AG08395 (cell line): ENCODE measurements at places on chromosomes 6 and 20.
A peak's percentile ranks its signal among the peaks of the same experiment; 100 is the strongest.

- DNase-seq, result no peak
Observed at GRCh38 chr20:33600981-33601380, 61.1 kb upstream of the C20orf144 start.

DNA sequence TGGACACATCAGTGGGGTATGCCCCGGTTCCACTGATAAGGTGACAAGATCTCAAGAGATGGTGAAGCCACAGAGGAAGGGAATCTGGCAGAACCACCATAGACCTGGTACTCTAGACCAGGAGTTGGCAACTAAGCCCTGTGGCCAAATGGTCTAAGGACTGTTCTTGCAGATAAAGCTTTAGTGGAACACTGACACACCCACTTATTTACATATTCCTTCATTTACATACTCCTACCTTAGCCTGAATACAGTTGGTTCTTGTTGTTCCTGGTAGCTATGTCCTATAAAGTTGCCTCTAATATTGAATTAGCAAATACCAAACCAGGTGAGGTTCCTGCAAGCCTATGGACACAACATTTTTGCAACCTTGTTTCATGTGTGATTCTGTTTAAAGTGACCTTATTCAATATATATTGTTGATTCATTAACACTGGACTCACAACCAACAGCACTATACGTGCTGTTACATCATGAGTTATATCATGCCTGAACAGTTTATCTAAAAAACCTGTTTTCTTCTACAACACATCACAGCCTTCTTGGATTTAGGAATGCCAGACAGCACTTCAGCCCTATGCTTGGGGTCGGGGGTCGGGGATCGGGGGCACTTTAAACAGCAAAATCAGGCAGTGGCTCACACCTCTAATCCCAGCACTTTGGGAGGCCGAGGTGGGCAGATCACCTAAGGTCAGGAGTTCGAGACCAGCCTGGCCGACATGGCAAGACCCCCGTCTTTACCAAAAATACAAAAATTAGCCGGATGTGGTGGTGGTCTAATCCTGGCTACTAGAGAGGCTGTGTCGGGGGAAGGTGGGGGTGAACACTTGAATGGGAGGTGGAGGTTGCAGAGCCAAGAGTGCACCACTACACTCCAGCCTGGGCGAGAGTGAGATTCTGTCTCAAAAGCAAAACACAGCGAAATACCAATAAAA, 2.5 kb downstream of the CCDC167 start:
- DNase-seq, result no peak

GRCh38 chr20:2692036-2692885, at the start of gene EBF4:
Gene EBF4 (plus strand): TSS chr20:2692780. CDS start chr20:2693646, 866 bp downstream.
- peak; percentile 46 for DNase-seq

GRCh38 chr20:445514-446336, 16.6 kb downstream of the TBC1D20 start:
- no peak for DNase-seq

DNA sequence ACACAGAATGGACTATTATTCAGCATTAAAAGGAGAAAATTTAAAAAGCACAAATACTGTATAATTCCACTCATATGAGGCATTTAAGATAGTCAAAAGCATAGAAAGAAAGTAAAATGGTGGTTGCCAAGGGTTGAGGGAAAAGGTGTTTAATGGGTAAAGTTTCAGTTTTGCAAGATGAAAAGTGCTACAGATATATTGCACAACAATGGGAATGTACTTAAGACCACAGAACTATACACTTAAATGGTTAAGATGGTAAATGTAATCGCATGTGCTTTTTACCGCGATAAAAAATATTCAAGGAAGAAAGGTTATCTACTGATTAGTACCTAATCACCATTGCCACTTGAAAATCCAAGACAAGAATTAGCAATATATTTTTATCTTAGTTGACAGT, 71.8 kb upstream of the NOX3 start:
- no peak for DNase-seq

GRCh38 chr6:167244064-167244960, 46.8 kb upstream of the UNC93A start:
- no peak for DNase-seq

GRCh38 chr20:50932691-50933280, 1.5 kb upstream of the ADNP start:
- DNase-seq, result no peak

- DNase-seq, result no peak
Observed at GRCh38 chr6:138987080-138987642, 892 bp downstream of the REPS1 start.

DNA sequence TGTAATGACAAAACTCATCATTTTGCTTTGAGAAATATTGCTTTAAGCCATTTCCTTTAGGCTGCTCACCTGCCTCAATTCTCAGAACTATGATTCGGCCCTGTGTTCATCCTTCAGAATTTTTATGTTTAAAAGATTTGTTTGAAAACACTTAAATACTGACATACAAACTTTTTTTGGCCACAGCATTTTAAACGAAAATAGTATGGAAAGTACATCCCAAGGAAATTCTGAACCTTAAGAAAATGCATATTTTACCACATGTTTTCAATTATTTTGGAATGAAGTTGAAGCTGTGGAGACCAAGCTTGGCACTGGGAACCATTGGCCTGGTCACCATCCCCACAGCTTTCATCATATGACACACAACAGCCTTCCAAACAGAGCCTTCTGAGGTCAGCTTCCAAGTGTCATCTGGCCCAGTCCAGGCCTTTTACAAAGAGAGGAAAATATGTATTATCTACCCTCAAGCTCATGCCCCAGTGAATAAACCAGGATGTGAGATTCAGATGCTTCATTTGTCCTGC, 83.3 kb downstream of the SOD2 start:
- peak; percentile 78 for DNase-seq

DNA sequence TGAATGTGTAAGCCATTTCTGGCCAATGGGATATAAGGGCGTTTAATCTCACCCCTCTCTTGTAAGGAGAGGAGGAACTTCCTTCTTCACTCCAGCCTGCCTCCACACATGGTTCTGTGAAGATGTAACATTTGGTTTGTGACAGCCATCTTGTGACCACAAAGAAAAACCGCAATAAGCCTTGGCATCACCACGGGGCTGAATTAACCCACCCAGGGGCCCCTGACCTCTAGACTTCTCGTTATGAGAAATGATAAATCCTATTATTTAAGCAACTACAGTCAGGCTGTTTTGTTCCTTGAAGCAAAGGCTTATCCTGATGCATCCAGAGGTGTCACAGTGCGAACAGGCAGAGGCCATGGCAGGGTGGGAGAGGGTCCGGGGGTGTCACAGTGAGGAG, 139.7 kb downstream of the CDC5L start:
- no peak for DNase-seq

- no peak for DNase-seq
Observed at GRCh38 chr6:162363757-162364156, 363.8 kb downstream of the PRKN start.

DNA sequence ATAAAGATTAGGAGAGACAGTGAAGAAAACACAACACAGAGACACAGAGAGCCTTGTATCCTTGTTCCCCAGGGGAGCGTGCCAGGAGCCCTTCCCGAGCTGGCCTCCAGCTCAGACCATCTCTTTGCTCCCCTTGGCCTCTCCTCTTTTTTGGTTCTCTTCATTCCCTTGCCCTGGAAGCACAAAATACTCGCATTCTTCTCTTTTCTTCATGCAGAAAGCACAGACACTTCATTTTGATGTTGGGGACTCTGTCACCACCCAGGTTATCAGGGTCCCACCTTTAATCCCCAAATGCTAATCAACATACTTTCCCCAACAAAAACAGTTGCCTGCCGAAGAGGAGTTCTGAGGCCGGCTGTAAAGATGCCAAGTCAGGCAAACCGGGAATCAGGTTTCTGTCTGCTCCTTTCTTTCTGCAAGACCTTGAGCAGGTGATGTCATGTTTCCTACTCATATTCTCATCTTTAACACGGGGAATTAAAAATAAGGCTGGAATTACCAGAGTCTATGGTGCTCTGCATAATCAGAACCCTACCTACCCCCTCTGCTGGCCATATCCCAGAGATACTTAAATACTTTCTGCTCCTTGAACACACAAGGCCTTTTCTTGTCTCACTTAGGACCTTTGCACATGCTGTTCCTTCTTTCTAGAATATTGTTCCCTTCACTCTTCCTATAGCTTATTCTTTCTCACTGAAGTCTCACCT, 21.7 kb downstream of the TGM6 start:
- peak; percentile 67 for DNase-seq

DNA sequence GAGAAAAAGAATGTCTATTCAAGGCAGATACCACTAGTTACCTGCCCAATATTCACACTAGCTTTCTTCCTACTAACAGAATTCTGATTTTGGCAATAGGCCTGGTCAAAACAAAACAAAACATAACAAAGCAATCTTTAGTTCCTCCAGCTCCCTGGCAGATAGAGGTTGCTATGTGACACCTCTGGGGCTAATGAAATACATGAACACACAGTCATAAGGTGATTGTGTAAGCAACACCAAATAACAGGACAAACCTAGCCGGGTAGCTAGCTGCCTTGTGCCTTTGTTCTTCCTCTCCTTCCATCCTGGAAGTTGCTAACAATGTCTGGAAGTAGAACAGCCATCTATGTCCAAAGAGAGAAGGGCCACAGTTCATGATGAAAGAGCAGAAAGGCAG, 6.0 kb upstream of the HMGN3 start:
- no peak for DNase-seq

DNA sequence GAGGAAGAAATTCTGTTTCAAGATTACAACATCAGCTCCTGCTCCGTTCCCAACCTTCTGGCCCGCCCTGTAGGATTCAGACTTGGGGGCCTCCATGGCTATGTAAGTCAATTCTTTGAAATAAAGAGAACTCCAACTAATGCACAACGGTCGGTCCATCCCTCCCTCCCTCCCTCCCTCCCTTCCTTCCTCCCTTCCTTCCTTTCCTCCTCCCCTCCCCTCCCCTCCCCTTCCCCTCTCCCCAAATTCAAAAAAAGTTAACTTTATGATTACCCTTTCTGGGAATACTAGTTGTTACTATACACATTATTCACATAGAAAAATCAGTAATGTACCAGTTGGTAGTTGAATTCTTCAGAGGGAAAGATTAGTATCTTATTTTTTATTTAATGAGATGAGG, 179.7 kb upstream of the AGPAT4 start:
- no peak for DNase-seq
